ENCODE measurements at places on chromosomes 6 and 20.

DNA sequence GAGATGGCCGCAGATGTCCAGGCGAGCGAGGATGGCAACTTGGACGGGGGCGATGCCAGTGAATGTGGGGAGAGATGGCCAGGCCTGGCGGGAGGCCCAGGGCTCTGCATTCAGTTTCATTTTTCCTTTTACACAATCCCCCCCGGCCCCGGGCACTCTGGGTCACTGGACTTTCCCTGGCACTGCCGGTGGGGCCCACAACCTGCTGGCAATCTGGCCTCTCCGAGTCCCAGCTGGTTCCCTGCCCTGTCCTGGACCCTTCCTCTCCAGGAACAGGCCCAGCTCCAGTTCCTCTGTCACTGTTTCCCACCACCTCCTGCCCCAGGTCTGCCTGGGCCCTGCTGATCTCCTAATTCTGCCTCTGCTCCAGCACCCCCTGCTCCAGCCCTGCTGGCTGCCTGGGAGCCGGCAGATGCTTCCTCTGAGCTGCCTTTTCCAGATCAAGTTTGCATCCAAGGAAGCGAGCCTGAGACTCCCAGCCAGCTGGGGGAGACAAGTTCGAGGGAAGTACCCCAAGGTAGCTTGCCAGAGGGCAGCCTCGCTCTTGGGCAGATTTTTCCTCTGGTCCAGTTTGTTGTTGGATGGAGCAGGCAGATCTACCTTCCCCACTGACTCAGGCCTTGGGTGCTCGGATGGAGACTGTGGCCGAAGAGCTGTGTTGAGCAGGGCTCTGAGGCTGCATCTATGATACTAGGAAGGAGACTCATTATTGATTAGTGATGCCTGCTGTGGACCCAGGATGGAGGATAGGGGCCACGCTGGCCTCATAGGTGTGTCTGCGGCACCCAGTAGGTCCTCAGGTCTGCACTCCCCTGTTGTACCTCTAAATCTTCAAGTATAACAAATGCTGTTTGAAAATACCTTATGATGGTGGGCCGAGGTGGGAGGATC, 83.2 kb downstream of the CEBPB start:
- no peak for DNase-seq

GRCh38 chr6:36609582-36609981, 15.4 kb downstream of the SRSF3 start:
- no peak for DNase-seq

GRCh38 chr20:51608061-51608460, 65.5 kb upstream of the NFATC2 start:
- DNase-seq = no peak

DNA sequence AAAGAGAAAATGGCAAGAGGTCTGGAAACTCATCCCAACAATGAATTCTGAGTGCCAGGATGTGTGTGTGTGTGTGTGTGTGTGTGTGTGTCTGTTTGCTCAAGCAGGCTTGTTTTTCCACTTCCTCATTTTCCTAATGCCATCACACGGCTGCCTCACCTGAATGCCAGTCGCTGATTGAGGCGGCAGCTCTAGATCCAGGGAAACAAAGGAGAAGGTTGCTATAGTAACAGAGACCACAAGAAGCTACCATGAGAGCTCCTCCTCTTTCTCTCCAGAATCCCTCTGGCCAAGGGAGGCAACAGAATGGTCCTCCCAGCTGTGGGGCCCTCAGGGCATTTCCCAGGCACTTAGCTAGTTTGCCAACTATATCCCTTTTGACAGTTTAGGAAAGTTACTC, 241.1 kb upstream of the TSHZ2 start:
- DNase-seq = no peak

- DNase-seq = no peak
Observed at GRCh38 chr6:120913486-120913885, 420.8 kb downstream of the TBC1D32 start.

- DNase-seq = peak; percentile 78
Observed at GRCh38 chr6:31575335-31575901, at the start of gene TNF. TNF (plus strand) TSS chr6:31575565; CDS start chr6:31575742, 177 bp downstream.

GRCh38 chr6:132623106-132623845, 799 bp downstream of the TAAR2 start:
- DNase-seq = no peak

- DNase-seq = no peak
Observed at GRCh38 chr6:71642120-71642519, 244.2 kb upstream of the RIMS1 start.

DNA sequence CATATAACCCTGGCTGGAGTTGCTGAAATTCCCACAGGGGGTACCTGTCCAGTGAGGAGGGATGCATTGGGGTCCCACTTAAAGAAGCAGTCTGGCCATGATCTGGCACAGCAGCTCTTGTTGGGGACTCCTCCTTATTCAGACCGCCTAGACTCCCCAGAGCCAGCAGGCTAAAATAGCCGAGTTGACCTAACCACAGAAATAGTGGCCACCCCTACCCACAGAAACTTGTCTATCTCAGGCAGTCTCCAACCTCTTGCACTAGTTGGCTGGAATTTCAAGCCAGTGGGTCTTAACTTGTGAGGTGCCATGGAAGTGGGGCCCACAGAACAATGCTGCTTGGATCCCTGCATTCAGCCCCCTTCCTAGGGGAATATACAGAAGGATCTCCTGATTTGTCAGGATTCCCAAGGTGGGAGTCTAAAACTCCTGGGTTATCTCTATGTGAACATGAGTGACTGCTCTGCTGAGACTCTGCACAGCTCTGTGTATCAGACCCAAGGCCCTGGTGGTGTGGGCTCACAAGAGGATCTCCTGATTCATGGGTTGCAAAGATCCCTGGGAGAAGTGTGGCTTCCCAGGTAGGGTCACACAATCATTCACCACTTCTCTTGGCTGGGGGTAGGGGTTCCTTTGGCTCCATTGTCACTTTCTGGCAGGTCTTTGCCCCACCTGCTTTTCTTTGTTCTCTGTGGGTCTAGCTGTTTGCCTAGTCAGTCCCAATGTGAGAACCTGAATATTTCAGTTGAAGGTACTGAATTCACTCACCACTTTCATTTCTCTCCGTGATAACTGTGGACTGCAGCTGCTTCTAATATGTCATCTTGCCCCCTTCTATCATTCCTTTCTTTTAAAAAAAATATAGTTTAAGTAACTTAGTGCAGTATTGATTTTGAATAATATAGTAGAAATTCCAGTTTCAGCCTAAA, 65.5 kb upstream of the CLVS2 start:
- DNase-seq = no peak

- peak; percentile 27 for DNase-seq
Observed at GRCh38 chr20:23889775-23890187, 10.2 kb upstream of the CST5 start.

- DNase-seq = no peak
Observed at GRCh38 chr20:54525916-54526590, 50.7 kb downstream of the DOK5 start.

DNA sequence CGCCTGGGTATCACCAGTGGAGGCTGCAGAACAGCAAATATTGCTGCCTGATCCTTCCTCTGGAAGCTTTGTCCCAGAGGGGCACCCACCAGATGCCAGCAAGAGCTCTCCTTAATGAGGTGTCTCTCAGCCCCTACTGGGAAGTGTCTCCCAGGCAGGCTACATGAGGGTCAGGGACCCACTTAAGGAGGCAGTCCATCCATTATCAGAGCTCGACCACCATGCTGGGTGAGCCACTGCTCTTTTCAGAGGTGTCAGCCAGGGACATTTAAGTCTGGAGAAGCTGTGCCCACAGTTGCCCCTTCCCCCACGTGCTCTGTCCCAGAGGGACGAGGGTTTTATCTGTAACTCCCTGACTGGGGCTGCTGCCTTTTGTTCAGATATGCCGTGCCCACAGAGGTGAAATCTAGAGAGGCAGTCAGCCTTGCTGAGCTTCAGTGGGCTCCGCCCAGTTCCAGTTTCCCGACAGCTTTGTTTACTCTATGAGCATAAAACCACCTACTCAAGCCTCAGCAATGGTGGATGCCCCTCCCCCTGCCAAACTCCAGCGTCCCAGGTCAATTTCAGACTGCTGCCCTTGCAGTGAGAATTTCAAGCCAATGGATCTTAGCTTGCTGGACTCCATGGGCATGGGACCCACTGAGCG, 25.9 kb upstream of the AIG1 start:
- DNase-seq = no peak

- no peak for DNase-seq
Observed at GRCh38 chr20:39298571-39299506, 336.7 kb downstream of the DHX35 start.

DNA sequence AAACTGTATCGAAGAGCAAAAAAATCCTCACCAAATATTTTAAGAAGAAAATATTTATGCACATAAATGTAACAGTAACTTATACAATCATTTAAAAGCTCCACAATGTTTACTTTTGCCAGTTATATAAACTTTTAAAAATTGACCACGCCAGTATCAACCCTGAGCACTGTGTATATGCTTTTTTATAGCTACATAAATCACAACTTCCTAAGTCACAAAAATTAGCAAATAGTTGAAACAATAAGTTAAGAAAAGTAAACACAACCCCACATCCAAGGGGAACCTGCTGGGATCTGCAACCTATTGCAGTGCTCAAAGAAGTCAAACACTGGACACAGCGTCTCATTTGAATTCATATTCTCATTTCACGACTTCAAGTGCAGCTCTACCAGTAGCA, 89.8 kb upstream of the DST start:
- DNase-seq = no peak

GRCh38 chr6:1256435-1257008, 55.4 kb upstream of the FOXQ1 start:
- no peak for DNase-seq

- DNase-seq = no peak
Observed at GRCh38 chr6:113281014-113281413, 576.1 kb upstream of the MARCKS start.

DNA sequence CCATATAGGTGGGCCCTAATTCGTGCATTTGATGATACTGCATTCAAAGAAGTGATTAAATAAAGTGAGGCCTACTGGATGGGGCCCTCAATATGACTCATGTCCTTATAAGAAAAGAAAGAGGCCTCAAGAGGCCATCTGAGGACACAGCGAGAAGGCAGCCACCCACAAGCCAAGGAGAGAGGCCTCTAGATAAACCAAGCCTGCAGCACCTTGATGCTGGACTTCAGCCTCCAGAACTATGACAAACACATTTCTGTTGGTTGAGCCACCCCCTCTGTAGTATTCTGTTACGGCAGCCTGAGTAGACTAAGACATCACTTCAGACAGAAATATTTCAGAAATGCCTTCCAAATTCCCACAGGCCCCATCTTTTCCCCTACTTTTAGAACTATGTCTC, 82.5 kb upstream of the PLEKHG1 start:
- DNase-seq = no peak

DNA sequence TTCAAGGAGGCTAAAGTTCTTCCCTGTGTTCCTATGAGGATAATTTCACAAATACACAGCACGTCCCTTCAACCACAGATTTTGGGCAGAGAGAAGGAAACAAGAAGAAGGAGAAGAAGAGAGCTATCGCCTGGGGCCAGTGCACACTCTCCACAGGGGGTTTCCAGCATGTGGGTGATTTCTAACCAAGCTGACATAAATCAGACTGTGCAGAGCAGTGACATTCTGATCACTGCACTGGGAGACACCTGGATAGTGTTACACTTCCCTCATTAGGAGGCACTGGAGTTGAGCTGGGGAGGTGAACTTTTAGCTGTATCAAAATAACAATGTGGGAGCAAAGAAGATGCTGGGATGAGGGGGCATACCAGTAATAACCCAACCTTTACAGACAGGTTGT, 71.8 kb upstream of the CENPW start:
- no peak for DNase-seq

GRCh38 chr6:33424855-33425667, 5.2 kb downstream of the SYNGAP1 start:
- no peak for DNase-seq

DNA sequence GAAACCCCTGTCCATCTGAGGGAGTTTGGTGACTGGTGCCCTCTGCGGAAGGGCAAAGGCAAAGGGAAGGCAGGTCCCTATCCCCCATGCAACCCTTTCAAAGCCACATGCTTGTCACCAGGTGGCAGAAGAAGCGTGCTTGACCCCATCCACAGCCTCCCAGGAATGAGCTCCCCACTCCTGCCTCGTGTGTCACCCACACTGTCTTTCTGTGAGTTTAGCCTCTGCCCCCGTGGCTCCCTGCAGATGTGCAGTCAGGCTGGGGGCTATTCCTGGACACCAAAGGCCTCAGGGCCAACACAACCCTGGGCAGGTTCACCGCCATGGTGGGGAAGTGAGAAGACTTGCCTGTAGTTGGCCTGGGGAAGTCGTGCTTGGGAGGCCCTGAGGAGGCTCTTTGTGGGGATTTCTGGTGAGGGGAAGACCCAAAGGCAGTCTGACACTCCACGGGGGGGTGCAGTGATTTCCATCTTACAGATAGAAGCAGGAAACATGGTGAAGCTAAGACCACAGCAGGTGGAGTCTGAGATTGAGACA, 16.6 kb upstream of the PCMTD2 start:
- no peak for DNase-seq

DNA sequence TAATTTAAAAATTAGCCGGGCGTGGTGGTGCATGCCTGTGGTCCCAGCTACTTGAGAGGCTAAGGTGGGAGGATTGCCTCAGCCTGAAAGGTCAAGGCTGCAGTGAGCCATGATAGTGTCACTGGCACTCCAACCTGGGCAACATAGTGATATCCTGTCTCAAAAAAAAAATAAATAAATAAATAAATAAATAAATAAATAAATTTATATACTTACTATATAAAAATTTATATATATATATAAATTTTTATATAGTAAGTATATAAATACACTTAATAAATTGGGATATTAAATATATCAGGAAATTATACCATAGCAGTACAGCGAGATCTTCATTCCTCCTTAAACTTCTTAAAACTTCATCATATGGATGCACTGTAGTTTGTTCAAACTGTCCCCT, 23.0 kb upstream of the IPCEF1 start:
- no peak for DNase-seq

DNA sequence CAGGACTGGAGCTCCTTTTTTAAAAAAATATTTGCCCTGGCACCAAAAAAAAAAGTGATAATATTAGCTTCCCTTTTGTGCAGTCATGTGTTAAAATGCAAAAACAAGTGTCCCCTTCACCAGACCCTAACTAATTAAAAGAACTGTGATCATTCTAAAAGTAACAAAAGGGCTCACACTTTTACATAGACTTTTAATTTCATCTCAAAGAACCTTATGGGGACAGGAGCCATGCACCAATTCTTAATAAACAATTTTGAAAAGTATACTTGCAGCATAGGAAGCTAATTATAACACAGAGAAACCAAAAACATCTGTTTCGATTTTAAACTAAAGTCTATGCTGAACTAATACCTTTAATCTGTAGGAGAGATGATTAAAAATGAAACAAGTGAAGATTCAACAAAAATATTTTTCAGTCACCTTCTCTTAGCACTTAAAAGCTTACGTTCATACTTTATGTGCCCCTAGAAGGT, 17.3 kb downstream of the STX7 start:
- DNase-seq = no peak

DNA sequence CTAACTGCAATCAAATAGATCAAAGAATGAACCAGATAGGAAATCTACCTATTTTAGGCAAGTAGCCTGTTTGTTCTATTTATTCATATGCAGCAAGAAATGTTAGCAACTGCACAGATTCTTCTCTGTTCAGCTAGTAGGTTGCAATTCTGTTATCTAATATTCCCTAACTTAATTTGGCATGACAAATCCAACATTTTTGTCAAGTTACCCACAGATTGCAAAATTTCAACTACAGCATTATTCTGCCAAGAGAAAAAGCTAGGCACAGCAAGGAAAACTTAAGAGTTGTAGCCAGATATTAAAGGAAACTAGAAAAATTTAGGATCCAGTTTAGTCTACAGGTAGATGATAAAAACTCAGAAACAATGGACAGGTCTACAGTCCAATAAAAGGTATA, 104.4 kb upstream of the SYNCRIP start:
- no peak for DNase-seq
